CD4-positive, alpha-beta T cell treated with Interleukin-17A for 1 hour (primary cell): ENCODE measurements at places on chromosomes 16 and 17.
A peak's percentile ranks its signal among the peaks of the same experiment; 100 is the strongest.

DNA sequence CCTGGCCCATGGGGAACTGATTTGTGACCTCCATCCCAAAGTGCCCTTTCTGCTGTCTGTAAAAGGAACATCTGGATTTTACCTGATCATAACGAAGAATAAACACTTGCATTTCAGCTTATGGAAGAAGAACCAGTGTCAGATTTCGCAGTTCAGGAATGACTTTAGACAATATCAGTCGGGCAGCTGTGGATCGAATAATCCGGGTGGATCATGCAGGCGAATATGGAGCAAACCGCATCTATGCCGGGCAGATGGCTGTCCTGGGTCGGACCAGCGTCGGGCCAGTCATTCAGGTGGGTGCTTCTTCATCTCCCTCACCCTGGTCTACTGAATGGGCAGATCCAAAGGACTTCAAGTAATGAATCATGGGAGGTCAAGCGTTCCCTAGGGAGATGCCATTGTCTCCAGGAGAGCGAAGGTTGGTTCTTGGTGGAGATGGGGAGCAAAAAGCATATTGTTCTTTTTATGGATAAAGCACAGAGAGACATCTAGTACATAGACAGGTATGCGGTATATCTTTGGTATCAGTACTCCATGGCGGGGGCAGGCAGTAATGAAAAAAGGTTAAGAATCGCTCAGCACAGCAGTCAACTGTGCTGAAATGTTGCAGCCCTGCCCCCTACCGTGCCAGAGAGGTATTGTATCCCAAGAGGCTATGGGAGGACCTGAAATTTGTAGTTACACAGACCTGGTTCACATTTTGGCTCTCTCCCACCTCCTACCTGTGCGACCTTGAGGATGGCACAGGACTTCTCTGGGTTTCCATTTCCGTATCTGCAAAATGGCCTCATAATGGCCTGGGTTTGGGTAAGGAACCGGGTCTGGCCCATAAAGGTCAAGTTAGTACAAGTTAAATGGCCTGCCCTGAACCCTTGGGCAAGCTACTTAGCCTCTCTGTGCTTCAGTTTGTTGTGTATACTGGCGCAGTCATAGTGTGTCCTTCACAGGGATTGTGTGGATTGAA, 4.7 kb downstream of the COQ7 start:
- DNase-seq: peak; percentile 64

DNA sequence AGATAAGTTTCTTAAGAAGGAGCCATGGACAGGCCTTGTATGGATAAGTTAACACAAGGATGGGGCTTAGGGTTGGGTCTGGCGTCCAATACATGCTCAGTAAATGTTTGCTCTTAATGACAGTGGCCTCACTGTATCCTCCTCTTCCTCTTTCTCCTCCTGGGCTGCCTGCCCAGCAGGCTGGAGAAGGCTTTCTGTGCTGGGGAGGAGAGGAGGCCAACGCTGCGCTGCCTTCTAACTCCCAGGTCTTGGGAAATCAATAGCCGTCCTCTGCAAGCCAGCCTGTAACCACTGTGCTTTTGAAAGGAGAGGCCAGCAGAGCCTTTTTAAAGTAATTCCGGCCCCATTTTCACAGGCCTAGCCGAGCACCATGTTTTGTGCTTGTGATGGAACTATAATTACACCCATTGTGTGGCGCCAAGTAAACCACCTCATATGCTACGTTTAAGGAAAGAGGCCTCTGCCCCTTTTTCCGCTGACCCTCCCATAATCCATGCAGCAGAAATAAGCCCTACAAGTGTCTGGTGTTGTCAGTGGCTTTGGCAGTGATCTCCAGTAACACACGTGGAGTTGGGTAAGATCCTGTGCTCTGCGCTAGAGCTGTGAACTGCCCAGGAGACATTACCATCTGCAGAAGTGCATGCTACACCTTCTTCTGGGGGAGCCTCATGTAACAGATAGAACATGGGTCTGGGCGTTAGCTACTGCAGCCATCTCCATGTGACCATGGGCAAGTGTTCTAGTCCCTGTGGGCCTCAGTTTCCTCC, 368.2 kb downstream of the SNX29 start:
- DNase-seq: no peak

DNA sequence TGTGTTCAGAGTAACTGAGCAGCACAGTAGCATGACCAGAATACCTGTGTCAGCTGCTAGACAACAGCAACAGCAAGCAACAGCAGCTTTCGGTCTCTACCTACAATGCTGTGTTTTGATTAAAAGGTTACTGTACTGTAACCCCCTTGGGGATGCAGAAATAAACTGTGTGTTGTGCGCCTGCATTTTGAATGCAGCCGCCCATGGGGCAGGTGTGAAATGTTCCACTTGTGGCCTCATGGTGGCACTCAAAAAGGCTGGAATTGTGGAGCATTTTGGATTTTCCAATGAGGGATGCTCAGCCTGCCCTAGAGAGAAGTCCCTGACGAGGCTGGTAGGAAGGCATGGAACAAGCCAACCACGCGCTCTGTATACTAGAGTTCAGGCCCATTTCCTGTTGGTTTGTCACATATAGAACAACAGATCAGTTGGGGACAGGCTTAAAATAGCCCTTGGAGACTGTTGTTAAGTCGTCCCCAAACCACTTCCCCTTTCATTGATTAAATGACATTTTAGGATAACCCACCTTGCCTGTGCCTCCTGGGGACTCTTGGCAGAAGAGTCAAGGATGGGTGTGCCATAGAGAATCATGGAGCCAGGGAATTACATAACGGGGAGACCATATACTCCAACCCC, 27.1 kb downstream of the SCPEP1 start:
- no peak for DNase-seq

GRCh38 chr16:4788489-4788889, 344 bp upstream of the SEPTIN12 start:
- no peak for DNase-seq
